SJSA1 (cell line): ENCODE measurements at places on chromosomes 1 and 21. TPM values are rescaled to one million over a fixed set of nuclear protein-coding genes. Genes with fewer than 3 reads are reported as not detected.

DNA sequence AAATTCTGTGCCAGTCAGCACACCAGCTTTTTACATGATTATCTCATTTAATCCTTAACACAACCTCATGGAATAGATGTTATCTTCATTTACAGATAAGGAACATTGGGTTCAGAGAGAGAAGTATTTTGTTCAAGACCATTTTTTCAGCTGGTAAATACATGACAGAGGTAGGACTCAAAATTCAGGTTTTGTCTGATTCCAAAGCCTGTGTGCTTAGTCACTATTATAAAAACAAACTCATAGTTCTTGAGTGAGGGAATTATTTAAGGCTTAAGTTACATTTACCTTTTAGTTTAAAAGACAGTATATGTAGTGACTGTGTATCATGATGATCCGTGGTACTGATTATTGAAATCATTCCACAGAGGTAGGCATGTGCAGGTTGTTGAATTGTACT lies 125.2 kb downstream of the MAGI3 start:
- DNase-seq = peak; percentile 12
- no peak overlapping the region for H3K27ac ChIP-seq
- no peak overlapping the region for H3K4me3 ChIP-seq
- peaks cover 18% of the 10 kb centered on the region for H3K4me1 ChIP-seq
- no peaks in the 10 kb centered on the region for H3K27me3 ChIP-seq

The PTGS2 gene
- 0.13 TPM in 1 of 2 replicates, not detected in the other for total RNA-seq

DNA sequence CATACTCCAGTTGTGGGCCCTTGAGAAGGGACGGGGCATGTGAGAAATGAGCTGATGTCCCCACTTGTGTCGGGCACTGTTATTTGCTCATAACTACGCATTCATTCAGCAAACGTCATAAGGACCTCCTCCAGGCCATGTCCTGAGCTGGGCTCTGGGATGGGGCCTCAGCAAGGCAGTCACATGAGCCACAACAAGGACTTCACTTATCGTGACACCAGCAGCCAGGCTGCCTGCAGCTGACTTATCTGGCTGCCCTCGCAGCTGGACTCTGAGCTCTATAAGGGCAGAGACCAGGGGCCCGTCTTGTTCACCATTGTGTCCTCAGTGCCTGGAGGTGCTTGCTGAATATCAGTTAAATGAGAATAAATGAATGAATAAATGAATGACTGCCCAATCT lies 37.5 kb upstream of the GRIK3 start:
- no peak overlapping the region for H3K27ac ChIP-seq
- H3K4me1 ChIP-seq = no peaks in the 10 kb centered on the region
- DNase-seq = no peak
- H3K4me3 ChIP-seq = no peak overlapping the region

The TTC22 gene
- not detected in 2 replicates for total RNA-seq

DNA sequence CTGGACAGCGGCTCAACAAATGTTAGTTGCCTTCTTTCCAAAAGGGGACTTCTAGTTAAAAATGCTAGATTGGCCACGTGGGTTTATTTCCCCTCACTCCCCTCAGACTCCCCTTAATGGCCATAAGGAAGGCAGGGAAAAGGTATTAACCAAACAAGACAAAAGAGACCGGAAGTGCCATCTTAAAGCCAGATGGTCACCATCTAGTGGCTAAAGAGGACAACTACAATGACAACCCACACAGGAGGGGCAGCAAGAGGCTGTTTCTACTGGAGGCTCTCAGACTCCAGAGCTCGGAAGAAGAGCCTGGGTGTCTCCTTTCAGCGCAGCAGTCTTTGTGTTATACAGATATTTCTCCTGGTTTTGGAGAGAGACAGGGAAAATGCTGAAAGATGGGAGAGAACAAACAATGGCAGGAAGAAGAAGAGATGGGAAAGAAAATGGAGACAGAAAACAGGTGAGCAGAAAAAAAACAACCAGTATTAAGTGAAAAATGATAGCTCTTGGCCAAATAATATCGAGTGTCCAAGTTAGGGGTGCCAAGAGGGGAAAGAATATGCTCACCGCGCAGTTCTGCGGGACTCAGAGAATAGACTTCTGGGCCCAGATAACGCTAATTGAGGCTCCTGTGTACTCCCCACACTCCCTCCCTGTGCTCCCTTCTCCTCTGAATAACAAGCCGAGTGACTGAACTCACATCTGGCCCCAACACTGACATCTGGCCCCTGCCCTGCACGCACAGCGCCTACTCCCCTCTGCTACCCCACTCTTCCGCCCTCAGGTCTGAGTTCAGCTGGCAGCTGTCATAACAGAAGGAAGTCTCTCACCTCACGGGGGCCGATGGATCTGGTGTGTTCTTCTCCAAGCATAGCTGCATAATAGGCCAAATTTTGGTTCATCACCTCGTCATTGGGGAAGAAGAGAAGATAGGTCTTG lies 9.6 kb downstream of the P3H1 start:
- H3K36me3 ChIP-seq = peaks cover 96% of the 10 kb centered on the region
- H3K27me3 ChIP-seq = no peaks in the 10 kb centered on the region
- peak; percentile 44 for DNase-seq
- H3K4me1 ChIP-seq = peaks cover 4% of the 10 kb centered on the region

DNA sequence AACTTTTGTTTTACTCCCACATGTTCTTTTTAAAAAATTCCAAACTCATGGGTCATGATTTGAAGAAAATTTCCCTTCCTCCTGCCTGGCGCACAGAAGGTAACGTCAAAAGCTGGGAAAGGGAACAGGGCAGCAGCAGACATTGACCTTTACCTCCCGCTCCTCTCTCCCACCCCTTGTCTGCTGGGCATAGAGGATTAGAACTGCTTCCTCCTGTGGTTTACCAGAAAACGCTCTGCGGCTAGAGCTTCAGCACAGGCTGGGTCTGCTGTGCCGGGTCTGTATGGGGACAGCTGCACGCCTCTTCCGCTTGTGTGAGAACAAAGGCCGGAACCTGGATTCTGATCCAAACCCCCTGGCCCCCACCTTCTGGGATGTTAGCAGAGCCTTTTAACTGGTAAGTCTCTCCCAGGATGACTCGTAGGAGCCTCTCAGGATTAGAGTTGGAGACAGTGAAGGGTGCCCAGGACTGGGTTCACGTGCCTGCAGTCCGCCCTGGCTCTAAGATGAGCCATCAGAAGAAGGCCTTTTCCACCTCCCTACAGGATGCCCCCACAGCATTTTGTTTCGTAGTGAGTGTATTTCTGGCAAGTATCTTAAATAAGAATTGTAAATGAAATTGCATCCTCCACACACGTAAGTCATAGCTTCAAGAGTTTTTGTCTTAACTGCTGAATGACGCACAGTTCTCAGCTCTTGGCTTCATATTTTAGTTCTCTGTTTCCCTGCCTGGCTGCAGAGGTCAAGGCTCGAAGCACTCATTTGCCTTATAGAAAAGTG lies 5.2 kb downstream of the H6PD start:
- H3K27me3 ChIP-seq = no peaks in the 10 kb centered on the region
- peaks cover 25% of the 10 kb centered on the region for H3K4me1 ChIP-seq
- peak; percentile 66 for DNase-seq
- H3K36me3 ChIP-seq = peaks cover 6% of the 10 kb centered on the region; the same call in 1 of the 2 replicates
- H3K27ac ChIP-seq = peak overlapping the region; percentile 49
- H3K4me3 ChIP-seq = no peak overlapping the region

- DNase-seq = no peak
- H3K27me3 ChIP-seq = no peaks in the 10 kb centered on the region
- no peaks in the 10 kb centered on the region for H3K36me3 ChIP-seq
- peaks cover 11% of the 10 kb centered on the region for H3K4me1 ChIP-seq
- no peak overlapping the region for H3K4me3 ChIP-seq
- H3K27ac ChIP-seq = no peak overlapping the region
These were observed 79.8 kb upstream of the RALGPS2 start for GRCh38 chr1:178645157-178645807.

The MEF2D gene
- 7.0 and 9.8 TPM in 2 replicates for total RNA-seq

The PROK1 gene
- total RNA-seq = not detected in 2 replicates

The LPGAT1 gene
- total RNA-seq = 55.2 and 80.5 TPM in 2 replicates

GRCh38 chr1:90341516-90341915 lies 346.6 kb downstream of the ZNF326 start:
- no peaks in the 10 kb centered on the region for H3K36me3 ChIP-seq
- H3K4me3 ChIP-seq = no peak overlapping the region
- no peaks in the 10 kb centered on the region; the same call in 1 of the 2 replicates for H3K27me3 ChIP-seq
- no peak for DNase-seq
- H3K4me1 ChIP-seq = no peaks in the 10 kb centered on the region

GRCh38 chr1:8955406-8955805 lies 9.7 kb downstream of the CA6 start:
- H3K4me1 ChIP-seq = no peaks in the 10 kb centered on the region
- H3K36me3 ChIP-seq = no peaks in the 10 kb centered on the region

DNA sequence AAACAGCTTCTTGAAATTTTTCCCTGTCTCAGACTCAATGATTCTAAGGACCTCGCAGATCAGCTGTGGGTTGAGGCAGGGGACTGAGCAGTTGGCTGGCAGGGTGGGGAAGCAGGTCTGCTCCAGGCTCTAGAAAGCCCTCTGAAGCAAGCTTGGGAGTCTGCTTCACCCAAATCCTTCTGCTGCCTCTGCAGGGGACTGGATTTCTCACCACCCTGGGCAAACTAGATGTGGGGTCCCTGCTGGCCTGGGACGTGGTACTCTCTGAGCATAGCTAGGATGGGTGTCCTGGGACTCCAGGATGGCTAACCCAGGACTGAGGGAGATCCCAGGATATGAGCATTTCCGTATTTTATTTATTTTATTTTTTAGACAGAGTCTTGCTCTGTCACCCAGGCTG lies 89.3 kb downstream of the LAMC2 start:
- no peak overlapping the region for H3K27ac ChIP-seq
- no peaks in the 10 kb centered on the region for H3K27me3 ChIP-seq
- no peak overlapping the region for H3K4me3 ChIP-seq
- no peak for DNase-seq

The HES2 gene
- 0.03 TPM in 1 of 2 replicates, not detected in the other for total RNA-seq

The LMX1A gene
- total RNA-seq = not detected in 2 replicates

DNA sequence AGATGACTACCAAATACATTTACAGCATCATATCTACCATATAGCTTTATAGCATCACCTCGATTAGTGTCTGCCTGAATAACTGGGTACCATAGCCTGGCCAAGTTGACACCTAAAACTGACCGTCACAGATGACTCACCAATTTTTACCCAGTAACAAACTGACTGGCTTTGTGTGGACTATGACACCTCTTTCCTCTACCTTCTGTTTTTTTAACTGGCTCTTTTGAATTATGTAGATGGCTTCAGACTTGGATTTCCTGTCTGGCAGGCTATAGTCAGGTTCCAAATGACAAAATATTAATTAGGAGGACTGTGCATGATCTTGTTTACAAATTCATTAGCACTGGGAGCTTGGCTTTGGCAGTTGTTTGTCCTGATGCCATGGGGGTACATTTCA lies 360.3 kb downstream of the TGFB2 start:
- no peaks in the 10 kb centered on the region for H3K36me3 ChIP-seq
- H3K27me3 ChIP-seq = no peaks in the 10 kb centered on the region
- H3K27ac ChIP-seq = peak overlapping the region; percentile 95
- DNase-seq = no peak

GRCh38 chr1:207191776-207192175 lies 87.7 kb downstream of the C4BPA start:
- no peak for DNase-seq
- no peaks in the 10 kb centered on the region for H3K4me1 ChIP-seq
- no peaks in the 10 kb centered on the region for H3K36me3 ChIP-seq
- H3K27ac ChIP-seq = no peak overlapping the region
- H3K4me3 ChIP-seq = no peak overlapping the region

The TCHHL1 gene
- total RNA-seq = not detected in 2 replicates

GRCh38 chr1:41314376-41315145 lies 46.7 kb upstream of the FOXO6 start:
- H3K27ac ChIP-seq = no peak overlapping the region
- no peaks in the 10 kb centered on the region for H3K36me3 ChIP-seq
- no peak for DNase-seq

The RTCA gene
- 43.5 and 43.7 TPM in 2 replicates for total RNA-seq

- H3K27me3 ChIP-seq = no peaks in the 10 kb centered on the region; the same call in 1 of the 2 replicates
- H3K4me1 ChIP-seq = no peaks in the 10 kb centered on the region
- no peak overlapping the region for H3K27ac ChIP-seq
- no peak overlapping the region for H3K4me3 ChIP-seq
- DNase-seq = peak; percentile 37
These were observed 177.3 kb downstream of the ZSCAN20 start for GRCh38 chr1:33649759-33650158.

DNA sequence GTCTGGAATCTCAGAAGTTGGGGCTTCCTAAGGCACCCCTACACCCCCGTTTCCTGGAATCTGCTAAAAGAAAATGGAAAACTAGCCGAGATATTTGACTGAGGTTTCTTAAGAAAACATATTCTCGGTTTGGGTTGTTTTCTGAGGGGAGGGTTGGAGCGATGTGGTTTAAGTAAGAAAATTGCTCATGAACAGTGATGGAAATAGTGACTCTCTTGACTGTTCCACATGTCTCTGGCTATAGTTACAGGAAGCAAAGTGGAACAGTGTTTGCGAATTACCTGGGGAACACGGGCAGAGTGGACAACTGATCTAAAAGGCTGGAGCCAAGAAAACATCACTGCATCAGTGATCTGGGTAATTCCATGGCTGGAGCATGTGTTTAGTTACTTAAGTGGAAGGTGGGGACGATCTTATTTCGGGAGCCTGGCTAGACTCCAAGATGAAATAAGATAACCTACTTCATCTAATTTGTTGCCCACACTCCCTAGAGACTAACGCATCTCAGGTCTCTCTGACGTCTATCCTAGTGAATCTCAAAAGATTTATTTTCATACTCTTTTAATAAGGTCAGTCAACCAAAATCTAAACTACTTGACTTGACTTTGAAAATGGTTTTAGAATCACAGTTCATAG lies 92.4 kb downstream of the KCNJ15 start:
- no peaks in the 10 kb centered on the region for H3K27me3 ChIP-seq
- peaks cover 18% of the 10 kb centered on the region for H3K4me1 ChIP-seq
- no peaks in the 10 kb centered on the region for H3K36me3 ChIP-seq
- no peak overlapping the region for H3K27ac ChIP-seq
- DNase-seq = no peak

- DNase-seq = no peak
- H3K4me1 ChIP-seq = no peaks in the 10 kb centered on the region
- peaks cover 80% of the 10 kb centered on the region for H3K36me3 ChIP-seq
- no peaks in the 10 kb centered on the region for H3K27me3 ChIP-seq
- H3K4me3 ChIP-seq = no peak overlapping the region
These were observed 12.4 kb downstream of the PRPF38A start for GRCh38 chr1:52416811-52417210.

The OR2L2 gene
- not detected in 2 replicates for total RNA-seq

- DNase-seq = peak; percentile 51
- no peak overlapping the region for H3K4me3 ChIP-seq
- no peaks in the 10 kb centered on the region for H3K4me1 ChIP-seq
- H3K36me3 ChIP-seq = no peaks in the 10 kb centered on the region
- no peak overlapping the region for H3K27ac ChIP-seq
- H3K27me3 ChIP-seq = peaks cover 28% of the 10 kb centered on the region
These were observed 19.7 kb upstream of the RNU1-4 start for GRCh38 chr1:16720351-16721223.
